ENCODE measurements at places on chromosomes 11 and 22. TPM values are rescaled to one million over a fixed set of nuclear protein-coding genes. Genes with fewer than 3 reads are reported as not detected.

The KRTAP5-8 gene
- not detected for total RNA-seq

- H3K4me1 ChIP-seq, result peaks cover 9% of the 10 kb centered on the region
- H3K27ac ChIP-seq, result peak overlapping the region; percentile 38
- H3K4me3 ChIP-seq, result no peak overlapping the region
Measured at GRCh38 chr11:77083566-77084245, 16.9 kb downstream of the CAPN5 start.

DNA sequence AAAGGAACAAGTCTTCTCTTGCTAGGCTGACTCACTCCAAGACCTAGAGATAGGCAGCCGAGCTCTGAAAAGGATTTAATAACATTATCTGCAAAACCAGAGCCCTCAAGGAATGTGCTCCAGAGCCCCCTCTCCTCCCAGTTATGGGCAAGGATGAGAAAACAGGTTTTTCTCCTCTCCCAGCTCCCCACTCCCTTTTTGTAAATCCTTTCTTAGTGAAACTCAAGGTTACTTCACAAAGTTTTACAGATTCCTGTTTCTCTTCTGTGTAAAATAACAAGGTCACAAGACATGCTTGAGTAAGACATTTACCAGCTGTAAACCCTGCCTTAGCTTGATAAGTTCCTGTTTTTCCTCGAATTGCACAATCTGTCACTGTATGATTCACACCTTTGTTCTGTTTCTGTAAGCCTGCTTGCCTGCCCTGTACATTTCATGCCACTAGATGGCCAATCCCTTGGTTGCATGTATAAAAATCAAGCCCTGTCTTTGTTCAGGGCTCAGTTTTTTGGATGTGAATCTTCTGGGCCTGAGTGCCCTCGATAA is 489.4 kb downstream of the KCNA4 start:
- DNase-seq, result no peak
- H3K27me3 ChIP-seq, result no peaks in the 10 kb centered on the region
- H3K4me3 ChIP-seq, result no peak overlapping the region
- no peaks in the 10 kb centered on the region for H3K4me1 ChIP-seq
- H3K36me3 ChIP-seq, result no peaks in the 10 kb centered on the region

DNA sequence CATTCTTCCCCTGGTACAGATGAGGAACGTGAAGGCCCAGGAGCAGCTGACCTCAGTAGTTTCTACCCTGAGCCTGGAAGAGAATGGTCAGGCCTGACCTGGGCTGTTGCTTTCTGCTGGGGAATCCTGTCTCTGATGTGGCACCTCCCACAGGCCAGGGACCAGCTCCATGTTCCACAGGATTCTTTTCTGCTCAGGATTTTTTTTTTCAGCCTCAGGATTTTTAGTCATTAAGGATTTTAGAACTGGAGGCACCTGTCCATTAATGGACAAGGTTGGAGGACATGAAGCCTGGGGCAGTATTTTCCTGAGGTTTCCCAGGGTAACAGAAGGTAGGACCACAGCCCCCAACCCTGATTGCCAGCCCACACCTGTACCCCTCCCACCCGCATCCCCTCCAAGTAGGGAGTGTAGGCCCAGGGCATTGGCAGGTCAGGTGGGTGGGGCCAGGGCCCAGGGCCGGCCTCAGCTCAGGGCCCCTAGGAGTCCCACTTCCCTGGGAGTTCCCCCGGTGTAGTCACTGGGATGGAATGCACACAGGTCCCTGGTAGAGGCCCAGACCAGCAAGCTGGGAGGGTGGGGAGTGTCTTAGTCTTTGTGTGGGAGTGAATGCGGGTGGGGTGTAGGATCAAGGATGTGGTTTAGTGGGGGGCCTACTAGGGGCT is 16.1 kb downstream of the BIK start:
- no peak overlapping the region for H3K27ac ChIP-seq
- no peaks in the 10 kb centered on the region for H3K27me3 ChIP-seq
- H3K36me3 ChIP-seq, result no peaks in the 10 kb centered on the region
- H3K4me1 ChIP-seq, result no peaks in the 10 kb centered on the region
- DNase-seq, result no peak

The PHF21B gene
- 0.30 TPM for total RNA-seq

DNA sequence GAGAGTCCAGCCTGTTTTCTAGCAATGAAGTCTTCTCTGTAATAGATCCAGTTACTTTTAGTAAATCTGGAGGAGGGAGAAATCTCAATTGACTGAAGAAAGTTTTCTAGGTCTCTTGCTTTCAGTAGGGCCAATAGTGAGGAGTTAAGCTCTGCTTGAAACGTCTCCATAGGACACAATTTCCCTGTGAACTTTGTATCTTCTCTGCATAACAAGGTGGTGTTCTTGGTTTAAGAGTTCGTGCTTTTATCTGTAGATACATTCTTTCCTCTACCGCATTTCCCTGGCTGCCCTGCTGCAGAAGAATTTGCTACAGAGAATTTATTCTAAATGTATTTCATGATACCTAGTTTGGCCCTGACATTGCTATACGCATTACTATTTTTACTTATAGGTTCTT is 183.1 kb downstream of the ARHGAP42 start:
- H3K36me3 ChIP-seq, result no peaks in the 10 kb centered on the region
- H3K4me3 ChIP-seq, result no peak overlapping the region
- H3K27me3 ChIP-seq, result no peaks in the 10 kb centered on the region
- no peak for DNase-seq

DNA sequence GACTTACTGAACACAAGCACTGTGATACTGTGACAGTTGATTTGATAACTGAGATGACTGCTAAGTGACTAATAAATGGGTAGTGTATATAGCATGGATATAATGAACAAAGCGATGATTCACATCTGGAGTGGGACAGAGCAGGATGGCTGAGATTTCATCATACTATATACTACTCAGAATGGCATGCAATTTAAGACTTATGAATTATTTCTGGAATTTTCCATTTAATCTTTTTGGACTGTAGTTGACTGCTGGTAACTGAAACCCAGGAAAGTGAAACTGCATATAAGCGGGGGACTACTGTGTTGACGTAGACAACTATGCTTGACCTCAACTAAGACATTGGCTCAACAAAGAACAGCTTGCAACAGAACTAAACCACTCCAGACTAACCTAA is 20.0 kb upstream of the NUCB2 start:
- peaks cover 30% of the 10 kb centered on the region for H3K27me3 ChIP-seq
- H3K4me1 ChIP-seq, result peaks cover 19% of the 10 kb centered on the region
- no peaks in the 10 kb centered on the region for H3K36me3 ChIP-seq
- no peak for DNase-seq

Data from activated T-helper 2 cell treated with anti-CD3 and anti-CD28 coated beads, Interferon-gamma antibody, Interleukin-2, Interleukin-4, amounts not matched to agents 10 μg/mL and 5 μg/mL and 100 μg/mL, durations not matched to agents 14 hours and 24 hours and 36 hours (primary cell).